ENCODE measurements at places on chromosomes 2 and 18.
A peak's percentile ranks its signal among the peaks of the same experiment; 100 is the strongest.

- no peak for DNase-seq
These were observed 404.8 kb downstream of the MEIS1 start for GRCh38 chr2:66839551-66840320.

DNA sequence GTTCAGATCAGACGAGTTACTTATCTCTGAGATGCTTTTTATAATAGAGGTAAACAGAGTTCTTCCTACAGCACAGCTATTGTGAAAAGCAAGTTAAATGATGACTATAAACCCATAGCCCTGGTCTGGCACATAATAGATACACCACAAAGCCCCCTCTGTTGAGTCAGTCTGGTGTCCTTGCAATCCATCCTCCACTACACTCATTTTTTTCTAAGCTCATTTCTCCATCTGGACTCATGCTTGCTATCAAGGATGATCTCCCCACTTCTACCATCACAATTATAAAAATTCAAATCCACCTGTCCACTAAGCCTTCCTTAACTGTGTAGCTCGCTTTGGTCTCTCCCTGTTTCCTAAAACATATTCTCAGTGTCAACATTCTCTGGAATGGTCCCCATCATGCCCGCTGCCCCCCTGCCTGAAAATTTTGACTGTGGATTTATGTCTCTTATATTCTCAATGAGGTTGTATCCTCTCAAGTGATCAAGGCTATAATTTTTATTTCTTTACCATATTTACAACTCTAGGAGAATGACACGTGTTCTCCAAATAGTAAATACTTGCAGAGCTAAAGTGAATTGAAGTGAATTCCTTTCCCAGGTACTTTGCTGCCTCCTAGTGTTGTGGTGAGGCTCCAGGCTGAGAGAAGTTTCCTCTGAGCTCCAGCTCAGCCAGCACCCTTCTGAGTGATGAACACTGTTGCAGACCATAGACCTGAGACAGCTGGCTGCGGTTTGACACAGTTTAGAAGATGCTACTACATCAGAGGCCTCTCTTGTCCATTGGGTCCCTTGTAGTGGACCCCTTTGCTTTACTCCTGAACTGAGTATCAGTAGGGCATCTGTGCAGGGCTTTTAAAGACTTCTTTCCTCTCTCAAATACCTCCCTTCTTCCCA is 108.7 kb downstream of the DPP10 start:
- peak; percentile 36 for DNase-seq

DNA sequence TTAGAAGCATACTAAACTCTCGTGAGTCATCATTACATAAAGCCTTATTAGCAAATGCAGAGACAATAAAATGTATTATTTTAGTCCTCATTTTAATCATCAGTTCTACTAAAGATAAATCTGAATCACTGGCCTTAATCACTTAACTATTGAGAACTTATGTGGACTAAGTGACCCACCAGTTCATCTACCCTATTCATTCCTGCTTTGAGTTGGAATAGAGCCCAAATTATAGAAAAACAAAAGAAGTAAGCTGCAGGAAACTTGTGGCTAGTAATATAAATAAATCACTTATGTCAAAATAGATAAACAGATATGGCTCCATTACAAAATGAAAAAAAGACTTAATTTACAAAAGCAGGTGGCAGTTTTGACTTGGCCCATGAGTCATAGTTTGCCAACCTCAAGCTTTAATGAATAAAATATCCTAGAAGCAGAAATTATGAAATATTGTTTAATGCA is 851.8 kb upstream of the CRIM1 start:
- DNase-seq: no peak

- no peak for DNase-seq
These were observed 2.9 kb upstream of the TNP1 start for GRCh38 chr2:216862628-216863398.

- no peak for DNase-seq
These were observed 906.6 kb downstream of the DSC3 start for GRCh38 chr18:30135938-30136337.

DNA sequence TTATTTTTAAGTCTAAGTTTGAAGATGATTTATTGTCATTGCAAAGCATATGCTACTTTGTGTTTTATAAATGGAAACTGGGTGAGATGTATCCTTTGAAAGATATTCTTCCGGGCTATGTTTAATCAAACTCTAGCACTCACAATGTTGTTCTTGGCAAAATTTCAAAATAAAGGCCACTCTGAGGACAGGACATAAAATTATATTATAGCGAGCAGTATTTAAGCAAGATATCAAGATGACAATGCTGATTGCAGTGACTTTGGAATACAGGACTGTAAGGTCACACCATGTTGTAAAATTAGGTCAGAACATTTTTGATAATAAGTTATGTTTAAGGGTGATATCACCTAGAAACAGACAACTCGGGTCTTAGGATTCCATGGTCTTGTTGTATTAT is 14.2 kb downstream of the RPRM start:
- DNase-seq: no peak

GRCh38 chr18:908758-909724 is 4.4 kb downstream of the ADCYAP1 start:
- no peak for DNase-seq

DNA sequence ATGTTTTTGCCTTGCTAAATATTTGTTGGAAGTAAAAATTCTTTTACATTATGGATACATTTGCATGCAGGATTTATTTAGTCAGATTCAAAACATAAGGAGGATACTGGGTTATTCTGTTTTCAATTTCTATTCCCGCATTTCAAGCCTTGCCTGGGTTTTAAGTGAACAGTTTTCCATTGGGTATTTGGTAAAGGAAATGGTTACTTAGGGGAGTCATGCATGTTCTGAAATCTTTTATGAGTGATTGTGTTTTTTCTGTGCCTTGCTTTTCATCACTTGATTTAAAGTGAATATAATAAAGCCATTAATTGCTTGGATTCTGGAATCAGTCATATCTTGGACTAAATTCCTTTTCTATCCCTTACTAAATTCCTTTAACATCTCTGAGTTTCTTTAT is 12.0 kb upstream of the SP9 start:
- DNase-seq: no peak

- DNase-seq: no peak
These were observed 50.4 kb downstream of the PTPN4 start for GRCh38 chr2:119810049-119810630.

DNA sequence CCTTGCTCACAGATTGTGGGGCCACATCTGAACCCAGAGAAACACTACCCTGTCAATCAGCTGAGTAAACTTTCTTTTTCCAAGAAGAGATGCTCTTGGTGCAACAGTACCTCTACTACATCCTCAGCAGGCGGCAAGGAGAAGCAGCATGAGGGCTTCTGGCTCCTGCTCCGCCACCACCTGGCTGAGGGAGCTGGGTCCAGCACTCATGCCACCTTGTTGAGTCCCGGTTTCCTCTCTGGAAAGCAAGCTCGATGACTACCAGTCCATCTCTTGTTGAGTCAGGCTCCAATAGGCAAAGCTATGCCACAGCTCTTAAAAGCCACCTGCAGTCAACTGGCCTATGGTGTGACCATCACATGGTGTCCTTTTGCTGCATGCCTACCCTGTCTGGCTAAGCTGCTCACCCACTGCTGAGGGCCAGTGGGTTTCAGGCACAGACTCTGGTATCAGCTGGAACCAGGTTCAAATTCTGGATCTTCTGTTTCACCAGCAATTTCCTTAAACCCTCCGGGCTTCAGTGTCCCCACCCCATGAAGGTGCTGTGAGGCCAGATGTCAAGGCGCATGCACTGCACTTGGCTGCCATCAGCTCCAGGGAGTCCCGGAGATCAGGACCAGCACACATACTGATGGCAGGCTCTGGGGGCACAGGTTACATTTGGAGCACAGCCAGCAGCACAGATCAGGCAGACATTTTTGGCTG is 42.5 kb upstream of the ACAA2 start:
- DNase-seq: no peak

DNA sequence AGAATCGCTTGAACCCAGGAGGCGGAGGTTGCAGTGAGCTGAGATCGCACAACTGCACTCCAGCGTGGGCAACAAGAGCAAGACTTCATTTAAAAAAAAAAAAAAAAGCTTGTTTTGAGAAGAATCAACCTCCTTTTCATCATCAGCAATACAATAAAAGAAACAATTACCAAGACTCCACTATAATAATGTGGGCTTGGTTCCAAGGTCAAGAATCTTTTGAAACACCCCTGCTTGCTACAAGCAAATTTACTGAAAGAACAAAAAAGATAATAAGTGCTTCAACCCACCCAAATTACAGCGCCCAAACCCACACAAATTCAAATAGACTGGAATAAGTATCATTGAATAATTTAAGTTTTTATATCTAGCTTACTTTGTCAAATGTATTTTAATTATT is 33.6 kb upstream of the MAPRE3 start:
- DNase-seq: no peak

- no peak for DNase-seq
These were observed 2.1 kb downstream of the ASB1 start for GRCh38 chr2:238428866-238429265.

DNA sequence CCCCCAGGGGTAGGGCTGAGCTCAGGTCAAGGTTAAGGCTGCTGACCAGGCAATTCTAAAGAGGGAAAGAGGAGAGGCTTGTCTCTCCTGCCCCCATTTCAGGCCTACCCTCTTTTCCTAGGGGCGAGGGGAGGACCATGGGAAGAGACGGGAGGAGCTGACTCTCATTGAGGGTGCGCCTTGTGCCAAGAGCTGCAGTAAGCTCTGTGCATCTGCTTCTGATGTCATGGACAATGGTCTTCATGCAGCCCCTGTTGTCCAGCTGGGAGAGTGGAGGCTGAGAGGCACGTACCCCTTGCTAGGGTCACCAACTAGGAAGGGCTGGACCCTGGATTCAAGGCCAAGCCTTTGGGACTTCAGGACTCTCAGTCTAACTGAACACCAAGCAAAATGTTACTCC is 45.2 kb downstream of the PTGR3 start:
- no peak for DNase-seq

DNA sequence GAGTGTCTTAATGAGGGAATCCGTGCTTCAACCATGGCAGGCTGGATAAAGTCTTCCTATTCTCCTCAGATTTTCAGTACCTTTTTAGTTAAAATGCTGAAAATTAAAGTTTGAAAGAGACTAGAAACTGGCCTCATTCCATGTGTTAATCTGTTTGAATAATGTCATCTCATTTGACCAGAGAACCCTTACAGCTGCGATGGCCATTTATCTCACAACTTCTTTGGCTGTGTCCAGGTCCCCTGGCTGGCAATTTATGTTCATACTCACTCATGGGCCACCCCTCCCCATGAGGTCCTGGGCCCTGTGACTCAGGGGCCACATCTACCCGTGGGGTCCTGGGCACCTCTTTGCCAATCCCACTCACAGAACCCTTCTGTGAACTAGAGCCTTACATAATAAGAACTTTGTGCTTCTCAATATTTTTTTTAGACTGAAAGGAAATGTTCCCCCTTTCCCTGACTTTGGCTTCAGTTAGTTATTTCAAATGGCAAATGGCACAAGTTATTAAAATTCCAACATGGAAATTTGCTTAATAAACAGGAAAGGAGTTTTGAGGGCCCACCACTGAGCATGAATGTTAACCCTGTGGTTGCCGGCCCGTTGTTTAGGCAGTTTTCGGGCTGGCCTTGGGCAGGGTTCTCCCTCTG is 134.6 kb downstream of the UXS1 start:
- no peak for DNase-seq

GRCh38 chr2:8856176-8856575 is 18.8 kb upstream of the KIDINS220 start:
- no peak for DNase-seq

DNA sequence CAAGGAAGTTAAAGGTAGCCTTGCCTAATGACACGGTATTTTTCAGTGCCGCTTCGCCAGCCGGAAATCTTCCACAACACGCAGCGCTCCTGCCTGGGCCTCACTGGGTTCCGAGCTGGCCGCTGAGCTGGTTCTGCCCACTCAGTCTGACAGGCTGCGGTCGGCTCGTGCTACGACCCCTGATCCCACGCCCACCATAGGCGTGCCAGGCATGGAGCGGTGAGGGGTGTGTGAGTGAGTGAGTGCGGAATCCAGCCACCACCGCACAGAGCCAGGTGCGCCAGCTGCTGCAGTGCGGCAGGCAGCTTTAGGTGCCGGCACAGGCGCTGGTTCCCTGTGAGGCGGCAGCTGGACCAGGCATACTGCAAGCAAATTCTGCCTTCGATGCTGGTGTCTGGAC is 407.9 kb downstream of the DCC start:
- no peak for DNase-seq

DNA sequence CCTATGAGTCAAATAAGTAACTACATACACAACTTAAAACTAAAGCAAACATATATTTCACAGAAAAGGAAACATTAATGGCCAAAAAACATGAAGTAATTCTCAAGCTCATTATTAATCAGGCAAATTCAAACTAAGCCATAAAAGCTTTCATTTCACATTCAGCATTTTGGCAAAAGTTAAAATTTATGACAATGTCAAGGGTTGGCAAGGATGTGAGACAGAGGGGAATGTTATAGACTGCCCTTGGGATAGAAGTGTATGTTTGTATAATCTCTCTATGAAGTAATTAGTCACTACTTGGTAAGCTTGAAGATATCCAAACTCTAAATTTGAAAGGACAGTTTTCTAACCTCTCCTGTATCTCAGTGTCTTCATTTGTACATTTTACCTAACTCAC is 539.4 kb downstream of the RIT2 start:
- DNase-seq: no peak

DNA sequence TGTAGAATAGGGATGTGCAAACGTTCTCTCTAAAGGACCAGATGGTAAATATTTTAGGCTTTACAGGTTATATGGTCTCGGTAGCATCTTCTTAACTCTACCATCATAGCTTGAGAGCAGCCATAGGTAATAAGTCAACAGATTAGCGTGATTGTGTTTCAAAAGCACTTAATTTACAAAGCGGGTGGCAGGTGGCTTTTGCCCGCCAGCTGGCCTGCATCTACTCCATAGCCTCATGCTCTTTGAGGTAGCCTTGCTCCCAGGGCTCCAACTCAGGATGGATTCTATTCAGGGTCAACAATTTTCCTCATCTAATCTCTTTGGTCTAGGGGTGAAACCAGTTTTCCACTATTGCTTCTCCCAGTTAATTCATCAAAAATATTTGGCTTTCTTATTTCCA is 5.0 kb upstream of the ATP9B start:
- no peak for DNase-seq

DNA sequence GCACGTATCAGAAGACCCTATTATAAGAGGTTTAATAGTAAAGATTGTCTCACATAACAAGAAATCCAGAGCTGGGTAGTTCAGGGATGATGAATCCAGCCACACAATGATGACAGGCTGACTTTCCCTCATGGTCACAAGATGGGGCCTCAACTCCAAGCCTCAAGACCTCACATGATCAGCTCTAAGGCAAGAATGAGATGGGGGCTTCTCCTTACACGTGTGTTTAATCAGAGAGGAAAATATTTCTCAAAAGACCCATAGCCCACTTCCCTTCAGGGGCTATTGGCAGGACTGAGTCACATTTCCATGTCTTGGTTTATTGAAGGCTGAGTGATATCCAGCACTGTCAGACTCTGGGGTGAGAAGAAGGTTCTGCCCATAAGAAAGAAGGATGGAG is 100.2 kb upstream of the FOSL2 start:
- DNase-seq: no peak

DNA sequence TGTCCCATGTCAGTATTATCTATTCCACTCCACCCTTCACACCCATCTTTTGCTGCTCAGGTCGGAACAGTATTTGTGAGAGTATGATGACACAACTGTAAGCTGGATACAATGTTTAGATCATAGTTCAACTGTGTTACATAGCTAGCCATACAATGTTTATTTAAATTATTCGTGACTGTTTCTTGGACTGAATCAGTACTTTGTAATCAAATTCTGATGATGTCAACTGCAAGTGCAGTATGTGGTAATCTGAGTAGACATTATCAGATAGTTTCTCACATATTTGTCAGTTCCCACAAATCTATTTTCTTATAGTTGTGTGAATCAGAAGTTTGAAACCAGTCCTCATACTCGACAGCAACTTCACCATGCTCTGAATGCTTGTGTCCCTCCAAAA is 177.6 kb downstream of the ZNF407 start:
- DNase-seq: no peak

GRCh38 chr2:238069021-238069709 is 8.4 kb downstream of the SCLY start:
- DNase-seq: no peak

All from globus pallidus (tissue), 1 donor.